ENCODE measurements at places on chromosomes 11 and 22.

DNA sequence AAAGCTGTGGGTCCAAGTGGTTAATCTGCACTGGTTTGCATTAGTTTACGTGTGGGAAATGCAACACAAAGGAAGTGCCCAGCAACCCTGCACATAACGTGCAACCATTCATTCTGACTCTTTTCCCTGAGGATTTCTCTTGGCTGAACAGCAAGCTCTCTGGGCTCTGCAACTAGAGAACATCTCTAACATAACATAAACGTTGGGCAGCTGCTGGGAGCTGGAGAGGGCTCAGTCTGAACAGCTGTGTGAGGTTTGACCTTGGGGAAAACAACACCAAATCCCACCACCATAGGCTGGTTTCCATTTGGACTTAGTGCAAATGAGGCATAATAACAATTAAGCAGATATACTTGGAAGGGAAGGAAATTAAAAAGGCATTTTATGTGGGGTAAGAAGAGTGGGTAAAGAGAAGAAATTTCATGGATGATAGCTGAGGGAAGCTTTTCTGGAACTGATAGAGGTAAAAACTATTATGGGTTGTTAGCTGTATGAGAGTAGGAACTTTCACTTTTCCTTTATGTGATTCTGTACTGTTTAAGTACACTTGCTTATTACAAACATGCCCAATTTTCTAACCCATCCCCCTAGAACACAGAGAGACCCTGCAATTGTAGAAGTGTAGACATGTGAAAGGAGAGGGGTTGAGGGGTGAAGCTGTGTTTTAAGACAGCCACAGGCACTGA lies 76.2 kb downstream of the SNX19 start:
- DNase-seq, result no peak

DNA sequence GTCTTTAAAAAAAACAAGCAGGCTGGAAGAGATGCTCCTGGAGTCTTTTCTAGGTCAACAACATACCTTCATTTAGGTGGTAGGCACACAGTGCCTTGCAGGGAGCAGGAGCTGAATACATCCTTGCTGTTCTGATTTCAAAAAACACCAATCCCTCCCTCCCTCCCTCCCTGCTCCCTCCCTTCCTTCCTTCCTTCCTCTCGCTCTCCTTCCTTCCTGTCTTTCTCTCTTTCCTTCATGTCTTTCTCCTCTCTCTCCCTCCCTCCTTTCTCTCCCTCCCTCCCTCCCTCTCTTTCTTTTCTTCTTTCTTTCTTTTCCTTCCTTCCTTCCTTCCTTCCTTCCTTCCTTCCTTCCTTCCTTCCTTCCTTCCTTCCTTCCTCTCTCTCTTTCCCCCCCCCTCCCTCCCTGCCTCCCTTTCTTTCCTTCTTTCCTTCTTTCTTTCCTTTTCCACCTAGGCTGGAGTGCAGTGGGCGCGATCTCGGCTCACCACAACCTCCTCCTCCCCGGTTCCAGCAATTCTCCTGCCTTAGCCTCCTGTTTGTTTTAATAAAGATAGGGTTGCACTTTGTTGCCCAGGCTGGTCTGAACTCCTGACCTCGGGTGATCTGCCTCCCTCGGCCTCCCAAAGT lies 245.1 kb downstream of the MIAT start:
- no peak for DNase-seq

GRCh38 chr22:46764779-46765485 lies 2.5 kb downstream of the TBC1D22A start:
- no peak for DNase-seq

DNA sequence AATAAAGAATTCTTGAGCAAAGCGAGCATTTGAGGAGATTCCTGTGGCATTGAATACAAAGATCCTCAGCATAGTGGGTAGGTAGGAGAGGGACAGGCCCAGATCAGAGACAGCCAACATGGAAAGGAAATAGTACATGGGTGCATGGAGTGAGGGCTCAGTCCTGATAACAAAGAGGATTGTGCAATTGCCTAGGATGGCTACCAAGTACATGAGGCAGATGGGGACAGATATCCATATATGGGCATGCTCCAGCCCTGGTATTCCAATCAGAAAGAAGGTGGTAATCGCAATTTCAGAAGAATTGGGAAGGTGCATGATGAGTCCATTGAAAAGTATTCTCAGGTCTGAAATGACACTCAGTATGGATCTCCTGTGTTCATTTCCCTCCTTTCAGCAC lies 8.6 kb downstream of the OR51T1 start:
- DNase-seq, result no peak

DNA sequence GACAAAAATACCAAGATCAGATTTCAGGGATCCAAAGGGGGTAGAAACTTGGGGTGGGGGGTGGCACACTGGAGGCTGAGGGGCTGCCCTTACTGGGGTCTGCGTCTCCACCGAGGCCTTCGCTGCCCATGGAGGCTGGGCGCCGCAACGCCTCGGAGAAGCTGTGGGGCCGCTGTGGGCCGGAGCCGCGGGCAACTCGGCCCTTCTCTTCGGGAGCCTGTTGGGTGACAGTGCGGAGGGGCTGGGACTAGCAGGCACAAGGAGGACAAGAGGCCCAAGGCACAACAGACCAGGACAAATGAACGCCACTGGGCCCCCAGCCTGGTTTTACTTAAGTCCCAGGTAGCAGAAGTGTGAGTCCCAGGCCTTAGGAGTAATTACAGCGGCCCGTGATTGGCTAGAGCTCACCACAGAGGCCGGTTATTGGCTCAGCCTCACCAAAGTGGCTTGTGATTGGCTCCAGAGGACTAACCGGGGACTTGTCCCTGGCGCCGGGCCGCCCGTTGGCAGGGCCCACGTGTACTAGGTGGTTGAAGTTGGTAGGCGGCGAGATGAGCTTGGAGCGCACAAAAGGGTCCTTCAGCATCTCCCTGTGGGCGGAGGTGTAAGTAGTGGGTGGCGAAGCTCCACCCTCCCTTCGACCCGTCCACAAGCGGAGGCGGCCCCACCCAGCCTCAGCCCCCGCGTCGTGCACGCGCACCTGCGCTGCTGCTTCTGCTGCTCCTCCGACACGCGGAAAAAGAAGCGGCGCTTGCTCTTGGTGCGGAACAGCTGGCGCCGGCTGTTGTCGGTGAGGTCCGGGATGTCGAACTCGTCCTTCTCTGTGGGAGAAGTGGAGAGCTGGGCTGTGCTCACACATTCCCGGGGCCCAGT lies 16.5 kb upstream of the MEN1 start:
- DNase-seq, result no peak

DNA sequence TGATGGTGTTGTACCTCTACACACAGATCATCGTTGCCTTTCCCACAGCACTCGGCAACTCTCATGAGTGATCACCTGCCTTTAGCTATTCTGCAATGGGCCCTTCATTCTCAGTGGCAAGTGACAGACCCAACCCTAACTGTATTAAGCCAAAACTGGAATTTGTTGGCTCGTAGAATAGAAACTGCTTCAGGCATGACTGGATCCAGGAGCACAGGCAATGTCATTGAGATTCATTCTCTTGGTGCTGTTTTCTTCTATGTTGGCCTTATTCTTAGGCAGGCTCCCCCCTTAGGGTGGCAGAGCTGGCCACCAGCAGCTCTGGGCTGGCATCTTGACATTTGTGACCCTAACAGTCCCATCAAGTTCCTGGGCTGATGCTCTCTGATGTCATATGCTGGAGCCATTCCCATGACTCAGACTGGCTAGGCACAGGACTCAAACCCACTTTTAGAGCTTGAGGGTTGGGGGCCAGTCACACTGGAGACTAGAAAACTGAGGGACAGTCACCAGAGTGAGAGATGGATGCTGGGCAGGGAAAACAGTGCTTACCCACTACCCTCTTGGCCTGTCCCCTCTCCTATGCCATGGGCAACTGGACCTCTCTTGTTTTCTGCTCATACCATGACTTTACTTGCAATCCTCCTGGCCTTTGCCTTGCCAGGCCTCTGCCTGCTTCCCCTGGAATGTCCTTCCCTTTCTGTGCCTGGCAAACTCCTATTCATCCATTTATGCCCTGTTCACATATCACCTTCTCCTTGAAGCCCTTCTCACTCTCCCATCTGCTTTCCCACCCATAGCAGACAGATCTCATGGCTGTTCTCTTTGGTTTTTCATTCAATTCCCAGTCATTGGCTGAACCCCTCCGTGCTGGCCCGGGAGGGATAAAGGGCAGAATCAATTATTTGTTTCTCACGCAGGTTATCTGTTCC lies 7.1 kb upstream of the CDC42EP2 start:
- no peak for DNase-seq

- DNase-seq, result no peak
Observed at GRCh38 chr11:61510166-61510919, 1.8 kb downstream of the LRRC10B start.

- DNase-seq, result no peak
Observed at GRCh38 chr11:102577182-102577581, 46.6 kb upstream of the MMP7 start.

DNA sequence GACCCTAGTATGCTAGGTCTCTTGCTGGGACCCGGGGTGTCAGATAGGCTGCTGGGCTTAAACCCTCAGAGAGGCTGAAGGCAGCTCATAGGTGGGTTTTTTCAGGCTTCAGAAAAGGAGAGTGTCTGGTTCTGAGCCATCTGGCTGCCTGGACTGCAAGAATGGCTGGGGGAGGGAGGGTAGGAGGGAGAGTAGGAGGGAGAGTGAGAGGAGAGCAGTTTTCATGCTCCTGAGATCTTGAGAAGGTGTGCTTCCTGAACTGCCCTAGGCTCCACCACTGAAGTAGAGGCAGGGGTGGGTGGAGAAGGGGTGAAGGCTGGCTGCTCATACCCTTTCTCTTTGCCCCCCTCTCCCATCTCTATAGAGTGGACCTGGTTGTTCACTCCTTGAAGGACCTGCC lies 4.6 kb downstream of the HMBS start:
- DNase-seq, result no peak

- no peak for DNase-seq
Observed at GRCh38 chr11:73752216-73752867, 8.5 kb downstream of the RAB6A start.

DNA sequence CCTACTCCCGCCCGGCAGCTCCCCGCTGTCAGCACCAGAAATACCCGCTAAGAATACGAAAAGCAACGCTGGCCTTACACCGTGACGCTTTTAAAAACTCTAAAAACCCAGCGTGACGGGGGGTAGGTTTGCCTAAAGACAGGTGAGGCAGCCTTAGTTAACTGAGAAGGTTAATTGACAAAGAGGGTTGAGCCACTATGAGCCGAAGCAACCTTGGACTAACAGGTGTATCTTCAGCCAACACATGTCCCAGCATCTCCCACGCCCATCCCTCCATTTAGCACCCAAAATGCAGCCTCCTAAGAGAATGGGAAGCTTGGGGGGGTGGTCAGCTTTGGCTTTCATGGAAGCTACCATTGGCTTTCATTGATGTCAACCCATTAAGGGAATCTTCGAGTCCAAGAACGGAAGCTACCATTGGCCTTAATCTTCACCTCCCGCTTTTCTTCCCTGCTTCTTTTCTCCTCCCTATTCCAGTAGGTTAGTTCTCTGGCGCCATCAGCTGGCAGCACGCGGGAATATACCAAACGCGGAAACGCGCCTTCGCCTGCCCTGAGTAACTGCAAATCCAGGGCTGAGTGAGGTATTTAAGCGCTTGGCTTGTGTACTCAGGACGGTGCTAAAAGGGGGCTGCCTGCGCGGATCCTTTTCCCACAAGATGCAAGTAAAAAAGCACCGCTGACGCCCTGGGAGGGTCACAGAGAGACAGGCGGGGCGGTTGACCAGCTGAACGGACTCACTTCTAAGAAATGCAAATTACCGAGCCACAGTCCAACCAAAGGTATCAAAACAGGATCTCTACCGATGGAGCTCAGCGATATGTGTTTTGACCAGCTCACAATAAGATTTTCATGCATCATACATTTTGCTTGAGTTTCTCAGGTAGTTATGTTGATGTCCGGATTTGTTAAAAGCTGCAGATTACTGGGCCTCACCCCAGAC lies 38.5 kb upstream of the GLYATL1 start:
- no peak for DNase-seq

DNA sequence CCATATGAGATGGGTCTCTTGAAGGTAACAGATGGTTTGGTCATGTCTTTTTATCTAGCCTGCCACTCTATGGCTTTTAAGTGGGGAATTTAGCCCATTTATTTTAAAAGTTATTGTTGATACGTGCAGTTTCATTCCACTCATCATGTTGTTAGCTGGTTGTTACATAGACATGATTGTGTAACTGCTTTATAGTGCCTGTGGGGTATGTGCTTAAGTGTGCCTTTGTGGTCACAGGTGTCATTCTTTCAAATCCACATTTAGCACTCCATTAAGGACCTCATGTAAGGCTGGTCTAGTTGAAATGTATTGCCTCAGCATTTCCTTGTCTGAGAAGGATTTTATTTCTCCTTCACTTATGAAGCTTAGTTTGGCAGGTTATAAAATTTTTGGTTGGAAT lies 263.8 kb upstream of the LUZP2 start:
- no peak for DNase-seq

DNA sequence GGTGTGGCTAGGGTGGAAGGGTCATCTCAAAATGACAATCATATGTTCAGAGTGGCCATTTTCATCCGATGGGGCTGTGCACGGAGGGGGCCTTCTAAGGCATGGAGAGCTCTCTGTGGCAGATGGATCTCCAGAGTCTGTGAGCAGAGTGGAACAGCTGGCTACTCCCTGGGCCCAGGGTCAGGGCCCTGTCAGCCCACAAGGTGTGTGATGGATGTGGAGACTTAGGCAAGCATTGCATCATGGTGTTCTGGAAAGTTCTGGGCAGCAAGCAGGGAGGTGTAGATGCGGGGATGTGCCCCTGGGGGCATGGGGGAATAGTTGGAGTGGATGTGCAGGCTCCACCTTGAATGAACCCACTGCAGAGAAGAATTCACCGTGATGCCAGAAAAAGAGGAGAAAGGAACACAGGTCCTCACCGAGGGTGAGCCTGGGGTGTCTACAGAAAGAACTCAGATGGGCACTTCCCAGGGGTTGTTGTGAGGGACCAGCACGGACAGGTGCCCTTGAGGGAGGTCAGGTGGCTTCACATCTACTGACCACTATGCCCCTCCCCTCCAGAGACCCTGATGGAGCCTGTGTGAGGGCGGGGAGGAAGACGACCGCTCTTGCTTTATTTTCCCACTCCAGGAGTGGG lies 51.1 kb downstream of the CHRDL2 start:
- no peak for DNase-seq

GRCh38 chr11:79235696-79236095 lies 205.1 kb downstream of the TENM4 start:
- DNase-seq, result no peak

GRCh38 chr22:26709617-26710390 lies 52.4 kb downstream of the MIAT start:
- no peak for DNase-seq

DNA sequence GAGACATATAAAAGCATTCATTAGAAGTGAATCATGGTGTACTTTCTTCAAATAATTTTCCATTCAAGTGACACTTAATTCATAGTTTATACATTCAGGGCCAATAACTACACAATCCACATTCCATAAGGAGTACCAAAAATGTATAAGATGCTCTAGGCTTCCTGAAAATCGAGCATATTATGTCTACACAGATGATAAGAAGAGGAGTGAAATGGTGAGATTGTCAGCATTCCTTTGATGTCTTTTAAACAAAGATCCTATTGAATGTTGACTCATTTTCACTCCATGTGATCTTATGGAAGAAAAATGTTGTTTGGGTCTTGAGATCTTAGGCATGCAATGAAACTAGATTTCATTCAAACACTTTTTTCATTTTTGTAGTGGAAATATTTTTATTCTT lies 843.2 kb downstream of the KCNA4 start:
- no peak for DNase-seq

- DNase-seq, result no peak
Observed at GRCh38 chr11:61603667-61604066, 22.8 kb upstream of the SYT7 start.

GRCh38 chr22:25347752-25348102 lies 128.3 kb downstream of the CRYBB2 start:
- no peak for DNase-seq
